ENCODE measurements at places on chromosomes 16 and 17. TPM values are rescaled to one million over a fixed set of nuclear protein-coding genes. Genes with fewer than 3 reads are reported as not detected.

GRCh38 chr16:87108941-87109340, 208.3 kb downstream of the C16orf95 start:
- DNase-seq, result no peak

GRCh38 chr16:84048871-84049270, 6.3 kb upstream of the SLC38A8 start:
- no peak for DNase-seq

DNA sequence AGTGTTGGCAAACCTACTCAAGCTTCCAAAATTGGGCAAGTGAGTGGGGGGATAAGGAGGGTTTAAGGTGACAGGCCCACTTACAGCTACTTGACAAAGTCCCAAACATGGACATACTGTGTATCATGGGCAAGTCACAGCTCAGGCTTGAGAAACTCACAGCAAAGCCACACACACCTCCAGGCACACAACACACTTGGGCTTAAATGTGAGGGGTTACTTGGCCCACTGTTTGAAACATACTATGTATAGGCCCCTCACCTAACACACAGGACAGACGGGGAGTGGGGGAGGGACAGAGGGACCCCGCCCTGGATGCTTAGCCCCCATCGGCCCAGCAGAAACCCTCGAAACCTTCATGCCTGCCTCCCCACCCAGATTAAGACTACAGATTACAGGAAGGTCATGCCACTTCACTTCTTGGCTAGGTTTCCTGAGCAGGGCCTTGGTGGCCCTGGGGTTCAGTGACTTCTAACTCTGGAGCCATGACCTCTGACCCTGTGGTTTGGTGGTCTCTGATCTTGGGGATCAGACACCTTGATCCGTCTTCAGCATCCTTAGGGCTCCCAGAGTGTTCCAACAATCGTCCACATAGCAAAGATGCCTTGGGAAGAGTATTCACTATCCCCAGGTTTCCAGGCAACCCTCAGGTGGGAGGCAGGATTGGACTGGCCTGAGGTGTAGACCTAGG, 2.3 kb upstream of the SAMD14 start:
- no peak for DNase-seq

- peak; percentile 55 for DNase-seq
These were observed 138.4 kb upstream of the DNAH9 start for GRCh38 chr17:11459861-11460331.

DNA sequence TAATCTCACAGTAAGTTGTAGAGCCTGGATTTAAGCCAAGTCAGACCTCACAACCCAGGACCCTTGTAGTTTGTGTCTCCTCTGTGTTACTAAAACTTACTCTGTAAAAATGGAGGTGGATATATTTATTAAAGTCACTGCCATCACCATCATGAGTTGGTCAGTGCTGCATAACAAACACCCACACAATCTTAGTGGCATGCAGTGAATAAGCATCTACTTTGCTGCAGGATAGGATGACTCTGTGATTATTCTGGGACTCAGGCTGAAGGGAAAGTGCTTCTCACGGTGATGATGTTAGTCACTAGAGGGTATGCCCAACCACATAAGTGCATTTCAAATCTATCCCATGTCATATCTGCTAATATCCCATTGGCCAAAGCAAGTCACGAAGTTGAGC, 398.7 kb downstream of the XYLT1 start:
- DNase-seq, result no peak

GRCh38 chr17:58277107-58277801, 3.5 kb downstream of the MPO start:
- DNase-seq, result peak; percentile 18

GRCh38 chr16:25823891-25824290, 132.1 kb downstream of the HS3ST4 start:
- DNase-seq, result no peak

GRCh38 chr16:70018254-70018653, 67.1 kb downstream of the CLEC18A start:
- DNase-seq, result peak; percentile 31

DNA sequence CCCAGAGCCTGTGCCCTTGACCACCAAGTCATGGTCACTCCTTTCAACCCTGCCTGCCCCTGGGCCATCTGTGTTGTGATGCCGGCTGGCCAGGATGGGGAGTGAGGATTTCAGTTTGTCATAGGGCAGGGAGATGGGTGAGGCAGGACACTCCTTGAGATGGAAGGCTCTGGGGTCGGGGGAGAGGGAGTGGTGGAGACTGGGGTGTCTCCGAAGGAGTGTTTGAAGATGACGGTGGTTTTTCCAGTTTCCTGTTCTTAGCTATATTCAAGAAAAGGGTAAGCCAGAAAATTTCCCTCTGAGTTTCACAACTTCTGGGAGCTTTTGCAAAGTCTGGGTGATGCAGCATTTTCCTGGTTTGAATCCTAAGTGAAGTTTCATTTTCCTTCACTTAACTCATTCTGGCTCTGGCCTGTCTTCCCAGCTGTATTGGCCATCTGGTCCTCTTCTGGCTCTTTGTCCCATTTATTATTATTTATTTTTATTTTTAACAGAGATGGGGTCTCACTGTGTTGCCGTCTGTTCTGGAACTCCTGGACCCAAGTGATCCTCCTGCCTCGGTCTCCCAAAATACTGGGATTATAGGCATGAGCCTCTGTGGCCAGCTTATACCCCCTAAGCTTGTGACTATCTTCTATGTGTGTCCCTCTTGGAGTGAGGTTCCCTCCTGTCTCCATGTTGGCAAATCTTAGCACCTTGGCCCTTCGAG, 27.7 kb downstream of the ABCC1 start:
- DNase-seq, result no peak

DNA sequence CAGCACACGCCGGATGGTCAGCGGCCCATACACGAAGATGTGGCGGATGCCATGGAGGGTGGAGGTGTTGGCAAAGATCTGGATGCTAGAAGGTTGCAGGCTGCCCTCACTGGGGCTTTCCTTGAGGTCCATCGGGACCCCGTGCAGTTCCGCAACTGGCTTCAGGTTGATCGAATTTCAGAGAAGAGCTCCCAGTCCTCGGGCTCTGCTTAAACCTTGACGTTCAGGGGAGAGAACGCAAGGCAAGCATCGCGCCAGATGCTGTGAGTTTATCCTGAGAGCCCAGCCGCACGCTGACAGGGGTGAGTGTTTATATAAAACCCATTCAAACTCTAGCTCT, 98.7 kb upstream of the CCL2 start:
- DNase-seq, result no peak

DNA sequence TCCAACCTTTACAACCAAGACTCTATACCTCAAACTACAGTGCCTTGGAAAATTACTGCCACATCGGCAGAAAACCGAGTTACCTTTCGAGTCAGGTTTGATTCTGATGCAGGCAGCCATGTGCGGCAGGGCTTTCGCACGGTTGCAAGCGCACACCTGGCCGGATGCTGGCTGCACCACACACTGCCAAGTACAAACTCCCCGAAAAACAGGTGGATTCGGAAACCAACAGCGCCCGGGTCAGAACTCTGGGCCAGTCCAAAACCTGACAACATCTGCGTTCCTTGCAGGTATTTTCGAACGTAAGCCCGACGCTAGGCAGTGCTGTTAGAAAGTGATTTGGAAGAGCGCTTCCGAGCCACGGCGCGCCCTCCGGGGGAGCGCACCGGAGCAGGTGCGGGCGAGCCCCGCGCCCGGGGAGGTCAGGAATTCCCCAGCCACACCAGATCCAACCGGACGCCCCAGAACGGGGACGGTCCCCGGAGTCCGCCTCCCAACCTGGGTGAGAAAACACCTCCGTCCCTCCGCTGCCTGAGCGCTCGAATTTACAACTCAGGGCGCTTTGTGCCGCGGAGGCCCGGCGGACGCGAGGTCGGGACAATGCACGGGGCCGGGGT, 1.2 kb downstream of the USP7 start:
- DNase-seq, result no peak

GRCh38 chr17:35254107-35254773, 11.4 kb downstream of the SLFN5 start:
- no peak for DNase-seq

- DNase-seq, result no peak
These were observed 1.0 kb downstream of the MYO15B start for GRCh38 chr17:75588596-75589011.

- DNase-seq, result no peak
These were observed 991 bp upstream of the MYH10 start for GRCh38 chr17:8631554-8631877.

GRCh38 chr17:76553178-76553908, 13.5 kb downstream of the PRCD start:
- no peak for DNase-seq

DNA sequence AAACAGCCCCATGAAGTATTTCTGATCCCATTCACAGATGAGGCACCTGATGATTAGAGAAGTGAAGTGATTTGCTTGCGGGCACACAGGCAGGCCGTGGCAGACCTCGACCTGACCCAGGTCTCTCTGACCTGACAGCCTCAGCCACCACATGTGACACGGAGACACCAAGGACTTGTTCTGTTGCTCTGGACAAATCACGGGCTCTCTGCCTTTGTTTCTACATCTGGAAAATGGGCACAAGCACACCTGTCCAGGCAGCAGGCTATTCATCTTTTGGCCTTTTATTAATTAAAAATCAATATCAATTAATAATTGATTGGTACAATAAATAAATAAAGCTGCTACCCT, 3.4 kb downstream of the MAP3K14 start:
- DNase-seq, result no peak

Gene SBK1
- 80.1 TPM for polyA plus RNA-seq

Gene SLC38A10
- polyA plus RNA-seq, result 38.7 TPM

Gene CHRNE
- 1.5 TPM for polyA plus RNA-seq

Gene MFAP4
- polyA plus RNA-seq, result 30.0 TPM

Gene P2RX1
- not detected for polyA plus RNA-seq

Gene EMP2
- polyA plus RNA-seq, result 36.6 TPM

Gene COIL
- 15.3 TPM for polyA plus RNA-seq

Gene LGALS9
- polyA plus RNA-seq, result 17.5 TPM

Gene CBX2
- polyA plus RNA-seq, result 36.4 TPM

Gene CD79B
- polyA plus RNA-seq, result 0.37 TPM

Gene HELZ
- polyA plus RNA-seq, result 8.2 TPM

Gene KCNJ2
- polyA plus RNA-seq, result 1.2 TPM

Gene FZD2
- 6.1 TPM for polyA plus RNA-seq
